ENCODE measurements at places on chromosomes 5 and 9. TPM values are rescaled to one million over a fixed set of nuclear protein-coding genes. Genes with fewer than 3 reads are reported as not detected.

TAS2R1 gene
- not detected for total RNA-seq

DOCK8 gene
- 104 TPM for total RNA-seq

DNA sequence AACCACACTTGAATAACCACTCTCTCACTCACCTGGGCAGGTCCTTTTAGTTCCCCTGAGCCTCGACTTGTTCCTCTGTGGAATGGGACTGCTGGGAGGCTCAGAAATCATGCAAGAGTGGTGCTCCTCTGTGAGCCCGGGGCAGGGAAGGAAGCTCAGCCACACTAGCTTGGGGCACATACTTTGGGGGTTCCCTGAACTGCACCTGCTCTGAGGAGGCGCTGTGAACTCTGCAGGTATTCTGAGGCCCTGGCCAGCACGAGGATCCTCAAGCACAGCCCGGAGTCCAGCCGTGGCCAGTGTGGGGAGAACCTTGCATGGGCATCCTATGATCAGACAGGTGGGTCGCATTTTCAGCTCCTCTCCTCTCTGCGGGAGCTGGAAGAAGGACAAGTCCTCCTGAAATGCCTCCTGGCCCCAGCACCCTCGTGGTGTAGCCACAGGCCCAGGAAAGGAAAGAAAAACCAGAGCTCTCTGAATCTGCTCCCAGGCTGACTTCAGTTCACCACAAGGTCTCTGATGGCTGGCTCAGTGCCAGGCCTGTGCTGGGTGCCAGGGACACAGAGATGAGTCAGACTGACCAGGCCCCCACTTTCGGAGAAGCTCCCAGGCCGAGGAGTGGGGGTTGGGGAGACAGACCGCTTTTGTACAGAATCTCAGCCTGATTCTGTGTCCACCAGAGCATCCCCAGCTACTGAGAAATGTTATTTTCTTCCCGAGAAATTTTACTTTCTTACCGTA, 11.9 kb downstream of the GLIPR2 start:
- DNase-seq = peak; percentile 64

- DNase-seq = no peak
These were observed 1.3 kb downstream of the KCNN2 start for GRCh38 chr5:114362977-114363761.

DNA sequence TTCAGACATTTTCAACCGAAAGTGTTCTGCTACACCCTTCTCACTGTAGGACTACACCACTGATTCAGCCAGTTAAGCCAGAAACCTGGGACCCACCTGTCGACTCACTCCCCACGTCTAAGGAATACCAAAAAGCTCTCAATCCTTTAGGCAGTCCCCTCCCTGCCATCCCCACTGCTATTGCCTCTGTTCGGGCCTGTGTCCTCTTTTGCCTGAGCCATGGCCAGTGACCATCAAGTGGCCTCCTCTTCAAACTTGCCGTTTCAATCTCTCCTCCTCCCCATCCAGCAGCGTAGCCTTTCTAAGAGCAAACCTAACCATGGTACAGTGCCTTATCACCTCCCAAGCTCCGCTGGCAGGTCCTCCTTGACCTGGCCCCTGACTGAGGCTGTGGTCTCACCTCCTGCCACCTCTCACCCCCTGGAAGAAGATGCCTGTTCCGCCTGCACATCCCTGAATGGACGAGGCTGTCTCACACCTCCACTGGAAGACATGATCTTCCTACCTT, 64.1 kb downstream of the GALNT12 start:
- no peak for DNase-seq

Data from CD8-positive, alpha-beta T cell (primary cell).